ENCODE measurements at places on chromosomes 5 and 9.
A peak's percentile ranks its signal among the peaks of the same experiment; 100 is the strongest.

DNA sequence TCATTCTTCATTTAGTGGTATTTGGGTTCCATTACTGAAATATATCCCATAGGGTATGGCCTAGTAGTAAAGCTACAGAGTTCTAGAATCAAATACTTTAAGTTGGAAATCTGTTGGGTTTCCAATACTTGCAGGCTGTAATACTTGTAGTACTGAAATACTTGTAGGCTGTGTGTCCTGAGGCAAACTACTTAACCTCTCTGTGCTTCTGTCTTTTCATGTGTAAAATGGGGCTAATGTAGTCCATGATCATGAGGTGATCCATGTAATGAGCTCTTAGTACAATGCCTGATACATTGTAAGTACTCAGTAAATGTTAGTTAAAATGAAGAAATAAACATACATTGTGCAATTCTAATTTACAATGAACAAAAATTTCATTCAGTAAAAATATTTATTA, 368.9 kb downstream of the CSNK1G3 start:
- no peak for DNase-seq

- DNase-seq = peak; percentile 68
Measured at GRCh38 chr5:180830253-180831138, 27.9 kb upstream of the MGAT1 start.

DNA sequence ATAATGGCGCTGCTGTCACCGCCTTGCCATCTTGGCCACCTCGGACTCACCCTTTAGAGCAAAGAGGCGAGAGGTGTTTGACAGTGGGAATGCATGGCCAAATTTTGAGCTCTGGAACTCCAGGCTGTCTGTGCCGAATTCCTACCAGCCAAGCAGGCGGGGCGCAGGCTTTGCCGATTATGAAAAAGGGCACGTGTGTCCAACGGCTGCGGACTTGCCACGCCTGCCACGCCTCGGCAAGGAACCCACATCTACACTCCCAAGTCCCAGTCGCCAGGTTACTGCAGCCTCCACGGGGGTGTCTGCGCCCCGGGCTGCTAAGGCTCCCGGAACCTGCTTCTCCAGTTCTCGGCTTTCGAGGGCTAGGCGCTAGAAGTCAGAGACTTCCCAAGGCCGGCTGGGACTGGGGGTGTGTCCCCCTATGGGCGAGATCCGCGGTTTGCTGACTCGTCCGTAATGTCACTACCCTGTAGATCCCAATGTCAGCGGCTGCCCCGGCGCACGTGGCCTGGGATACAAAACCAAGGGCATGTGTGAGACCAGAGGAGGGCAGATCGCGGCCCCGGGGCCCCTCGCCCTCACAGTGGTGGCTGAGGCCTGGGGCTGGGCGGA, 2.8 kb downstream of the NPR3 start:
- no peak for DNase-seq

DNA sequence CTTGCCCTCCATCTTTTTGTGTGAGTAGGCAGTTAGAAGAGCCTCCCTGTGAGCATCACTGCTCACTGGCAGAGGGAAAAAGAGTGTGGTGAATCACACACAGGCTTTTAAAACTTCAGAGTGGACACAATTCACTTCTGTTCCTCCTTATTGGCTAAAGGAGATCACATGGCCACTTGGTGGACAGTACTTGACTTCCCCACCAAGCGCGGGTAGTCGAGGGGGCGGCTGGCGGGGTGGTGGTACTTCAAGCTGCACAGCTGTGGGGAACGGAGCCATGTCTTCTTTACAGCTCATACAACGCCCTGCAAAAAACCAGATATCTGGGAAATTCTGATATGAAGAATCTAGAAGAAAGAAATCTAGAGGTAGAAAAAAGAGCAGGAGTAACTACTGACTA, 95.4 kb downstream of the PAM start:
- DNase-seq = no peak

DNA sequence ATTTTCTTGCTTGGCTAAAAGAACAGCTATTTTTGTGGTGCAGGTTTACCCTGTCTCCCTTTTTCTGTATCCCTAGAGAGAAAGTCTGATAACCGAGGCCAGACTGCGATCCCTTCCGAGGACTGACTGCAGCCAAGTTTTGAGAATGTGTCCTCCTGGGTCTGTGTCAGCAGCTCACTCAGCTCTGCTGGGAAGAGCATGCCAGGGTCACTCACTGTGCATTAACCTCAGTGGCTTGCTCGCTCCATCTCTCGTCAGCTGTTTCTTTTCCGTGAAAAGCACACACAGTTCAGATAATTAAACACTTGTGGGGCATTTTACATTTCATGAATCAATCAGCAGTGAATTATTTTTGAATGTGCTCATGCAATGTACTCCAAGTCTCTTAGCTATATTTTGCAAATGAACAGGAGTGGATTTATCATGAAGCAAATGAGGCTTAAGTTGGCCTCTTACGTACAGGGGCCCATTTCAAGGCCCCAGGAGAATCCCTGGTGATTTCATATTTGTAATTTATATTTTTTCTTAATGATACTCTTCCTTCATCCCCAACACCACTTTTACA, 252.1 kb downstream of the SMARCA2 start:
- DNase-seq = no peak

GRCh38 chr9:77735494-77735893, 87.4 kb upstream of the GNA14 start:
- no peak for DNase-seq
